ENCODE measurements at places on chromosomes 13 and 19.

DNA sequence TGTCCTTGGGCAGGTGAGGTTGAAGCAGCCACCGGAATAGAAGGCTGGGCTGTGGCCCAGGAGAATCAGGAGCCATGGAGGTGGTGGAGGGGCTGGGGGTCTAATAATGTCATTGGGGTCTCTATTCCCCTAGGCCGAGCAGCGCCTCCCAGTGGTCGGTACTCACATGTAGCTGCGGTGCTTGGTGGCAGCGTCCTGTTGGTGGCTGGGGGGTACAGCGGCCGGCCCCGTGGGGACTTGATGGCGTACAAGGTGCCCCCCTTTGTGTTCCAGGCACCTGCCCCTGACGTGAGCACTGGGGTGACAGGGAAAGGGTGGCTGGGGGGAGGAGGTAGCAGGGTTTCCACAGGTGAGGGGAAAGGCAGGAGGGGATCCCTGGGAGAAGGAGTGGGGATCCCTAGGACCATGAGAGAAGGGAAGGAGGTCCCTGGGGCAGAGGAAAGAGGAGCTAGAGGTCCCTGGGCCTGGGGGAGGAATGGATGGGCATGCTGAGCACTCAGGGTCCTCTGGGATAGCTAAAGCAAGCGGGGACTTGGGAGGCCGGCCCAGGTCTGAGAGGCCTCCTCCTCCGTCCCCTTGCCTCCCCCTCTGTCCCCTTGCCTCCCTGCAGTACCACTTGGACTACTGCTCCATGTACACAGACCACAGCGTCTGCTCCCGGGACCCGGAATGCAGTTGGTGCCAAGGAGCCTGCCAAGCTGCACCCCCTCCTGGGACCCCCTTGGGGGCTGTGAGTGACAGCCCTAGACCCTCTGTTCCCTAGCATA, 18.1 kb downstream of the MEGF8 start:
- no peak for DNase-seq

DNA sequence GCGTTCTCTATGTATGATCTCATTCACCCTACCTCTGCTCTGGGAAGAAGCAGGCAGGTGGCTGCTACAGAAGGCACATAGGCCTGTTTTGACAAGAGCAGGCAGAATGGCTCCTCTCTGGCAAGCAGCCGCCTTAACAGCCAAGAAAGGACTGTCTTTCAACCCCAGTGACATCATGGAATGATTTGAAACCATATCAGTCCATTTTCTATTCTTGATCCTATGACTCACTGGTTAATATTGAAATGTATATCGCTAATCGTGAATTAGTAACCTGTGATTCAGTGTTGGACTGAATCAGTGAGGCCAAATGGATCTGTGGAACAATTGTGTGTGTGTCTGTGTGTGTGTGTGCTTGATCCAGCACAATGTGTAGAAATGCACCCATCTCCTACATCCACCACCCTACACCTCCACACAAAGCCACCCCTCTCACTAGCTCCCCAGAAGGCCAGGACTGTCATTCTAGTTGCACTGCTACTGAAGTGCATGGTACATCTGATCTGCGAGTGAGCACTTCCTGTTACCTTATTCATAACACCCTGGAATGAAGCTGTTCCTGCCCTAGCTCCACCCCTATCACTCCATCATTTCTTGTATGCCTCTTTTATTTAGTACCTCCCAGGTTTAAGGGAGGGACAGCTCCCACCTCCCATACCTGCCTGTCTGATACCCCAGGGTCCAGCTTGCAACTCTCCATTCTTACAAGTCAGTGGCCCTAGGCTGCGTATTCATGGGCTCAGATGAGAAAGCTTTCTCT, 460.0 kb downstream of the FOXO1 start:
- DNase-seq: no peak

GRCh38 chr13:39263033-39263432, 224.8 kb downstream of the NHLRC3 start:
- DNase-seq: no peak

DNA sequence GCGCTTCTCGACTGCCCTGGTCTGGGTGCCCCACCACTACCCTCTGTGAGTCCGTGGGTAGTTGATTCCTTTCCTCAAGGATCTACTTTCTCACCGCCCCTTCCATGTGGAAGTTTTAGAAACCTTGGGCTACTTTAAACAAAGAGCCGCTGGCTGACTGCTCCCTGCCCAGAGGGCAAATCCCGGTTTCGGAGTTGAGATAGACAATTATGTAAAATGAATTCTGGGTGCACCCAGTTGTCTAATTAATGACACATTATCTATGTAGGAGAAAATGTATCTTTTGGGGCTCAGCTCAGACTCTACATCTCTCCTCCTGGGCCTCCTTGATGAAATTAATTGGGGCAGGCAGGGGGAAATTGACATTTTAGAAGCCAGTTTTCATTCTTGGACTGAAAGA, 305.4 kb downstream of the UQCRFS1 start:
- no peak for DNase-seq

All from CMK (cell line).